ENCODE measurements at places on chromosomes 7 and 10.

DNA sequence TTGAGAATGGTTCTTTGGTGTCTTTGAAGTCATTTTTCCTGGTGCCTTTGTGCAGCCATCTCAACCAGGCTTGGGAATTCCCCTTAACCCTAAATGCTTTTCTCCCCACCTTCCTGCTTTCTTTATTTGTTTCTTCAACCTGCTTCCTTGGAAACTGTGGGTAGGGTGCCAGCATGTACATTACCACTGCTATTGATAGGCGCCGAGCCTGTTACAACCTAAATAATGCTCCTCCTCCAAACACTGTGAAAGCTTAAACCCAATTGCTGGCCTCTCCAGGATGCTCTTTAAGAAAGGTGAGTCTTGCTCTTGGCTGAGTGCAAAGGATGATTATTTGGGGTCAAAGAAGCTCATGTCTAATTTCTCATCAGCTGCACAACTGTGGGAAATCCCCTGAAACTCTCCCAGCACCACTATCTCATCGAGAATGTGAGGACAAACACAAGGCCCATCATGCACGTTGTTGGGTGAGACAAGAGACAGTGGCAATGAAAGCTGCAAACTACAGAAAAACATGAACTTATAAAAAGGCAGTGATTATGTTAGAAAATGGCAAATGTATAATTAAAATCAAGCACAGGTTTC is 285.5 kb upstream of the IGFBP3 start:
- no peak for DNase-seq

GRCh38 chr7:55533050-55533728 is 39.1 kb downstream of the VOPP1 start:
- peak; percentile 52 for DNase-seq

DNA sequence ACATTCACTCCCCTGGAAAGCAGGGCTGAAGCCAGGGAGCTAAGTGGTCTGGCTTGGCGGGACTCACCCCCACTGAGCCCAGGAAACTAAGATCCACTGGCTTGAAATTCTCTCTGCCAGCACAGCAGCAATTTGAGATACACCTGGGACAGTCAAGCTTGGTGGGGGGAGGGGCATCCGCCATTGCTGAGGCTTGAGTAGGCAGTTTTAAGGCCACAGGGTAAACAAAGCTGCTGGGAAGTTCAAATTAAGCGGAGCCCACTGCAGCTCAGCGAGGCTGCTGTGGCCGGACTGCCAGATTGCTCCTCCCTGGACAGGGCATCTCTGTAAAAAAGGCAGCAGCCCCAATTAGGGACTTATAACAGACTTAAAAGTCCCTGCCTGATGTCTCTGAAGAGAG is 108.2 kb upstream of the FAM13C start:
- DNase-seq = no peak

GRCh38 chr7:106915873-106916272 is 50.8 kb downstream of the PIK3CG start:
- peak; percentile 25 for DNase-seq

DNA sequence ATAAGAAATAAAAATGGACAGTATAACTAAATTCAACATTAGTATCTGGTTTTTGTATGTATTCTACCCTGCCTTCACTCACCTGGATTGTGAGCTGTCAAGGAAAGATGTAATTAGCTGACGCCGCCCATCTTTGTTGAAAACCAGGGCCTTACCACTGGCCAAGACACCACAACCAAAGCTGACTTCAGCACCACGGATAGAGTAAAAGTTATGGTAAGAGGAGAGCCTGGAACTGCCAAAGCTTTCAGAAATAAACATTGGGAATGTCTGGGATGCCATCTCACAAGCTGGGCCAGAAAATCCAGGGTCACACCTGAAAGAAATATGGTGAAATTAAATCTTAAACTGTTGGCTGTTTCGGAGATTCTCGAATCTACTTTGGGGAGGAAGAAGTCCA is 190.1 kb upstream of the SLC26A5 start:
- no peak for DNase-seq

GRCh38 chr7:85094046-85094725 is 92.7 kb downstream of the SEMA3D start:
- DNase-seq = no peak

DNA sequence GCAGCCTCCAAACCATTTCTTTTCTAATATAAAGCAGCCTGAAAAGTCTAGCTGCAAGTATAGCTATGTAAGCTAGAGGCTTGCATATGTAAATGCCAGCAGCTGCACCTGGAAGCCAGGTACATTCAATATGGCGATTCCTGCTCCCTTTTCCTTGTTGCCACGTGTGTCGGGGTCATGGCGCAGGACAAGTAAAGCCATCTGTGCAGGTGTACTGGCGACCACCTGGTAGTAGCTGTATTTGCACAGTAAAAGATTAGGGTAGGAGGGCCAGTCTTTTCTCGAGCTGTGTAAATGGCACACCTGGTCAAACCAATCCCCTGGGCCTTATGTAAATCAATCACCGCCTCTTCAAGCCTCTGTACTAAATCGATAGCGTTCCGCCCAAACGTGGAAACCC is 484.5 kb downstream of the MAGI2 start:
- DNase-seq = no peak

GRCh38 chr7:47470567-47471357 is 111.1 kb downstream of the TNS3 start:
- no peak for DNase-seq

DNA sequence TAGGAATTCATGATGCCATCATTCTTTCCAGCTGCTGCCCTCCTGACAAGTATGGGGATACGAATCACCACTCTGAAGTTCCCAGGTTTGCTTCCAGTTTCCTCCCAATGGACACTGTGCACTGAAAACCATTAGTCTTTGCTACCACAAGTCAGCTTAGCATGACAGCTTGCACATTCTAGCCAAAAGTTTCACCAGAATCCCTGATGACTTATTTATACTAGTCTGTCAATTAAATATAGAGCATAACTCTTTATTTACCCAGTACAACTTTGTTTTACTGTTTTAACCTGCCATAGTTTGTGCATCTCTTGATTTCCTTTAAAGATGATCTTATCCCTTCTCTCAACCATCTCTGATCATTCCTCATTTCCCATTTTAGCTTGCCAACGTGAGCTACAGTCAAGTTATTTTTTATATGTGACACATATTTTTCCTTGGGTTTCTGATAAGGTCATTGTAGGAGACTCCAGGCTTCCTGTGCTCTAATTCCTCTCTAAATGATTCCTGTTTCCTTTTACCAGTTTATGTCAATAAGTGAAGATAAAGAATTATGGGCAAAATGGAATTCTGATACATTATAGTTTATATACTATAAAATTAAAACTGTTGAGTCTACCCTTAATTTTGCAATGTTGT is 167.5 kb upstream of the MEOX2 start:
- no peak for DNase-seq

- no peak for DNase-seq
These were observed 36.8 kb downstream of the PPIF start for GRCh38 chr10:79383974-79384606.

DNA sequence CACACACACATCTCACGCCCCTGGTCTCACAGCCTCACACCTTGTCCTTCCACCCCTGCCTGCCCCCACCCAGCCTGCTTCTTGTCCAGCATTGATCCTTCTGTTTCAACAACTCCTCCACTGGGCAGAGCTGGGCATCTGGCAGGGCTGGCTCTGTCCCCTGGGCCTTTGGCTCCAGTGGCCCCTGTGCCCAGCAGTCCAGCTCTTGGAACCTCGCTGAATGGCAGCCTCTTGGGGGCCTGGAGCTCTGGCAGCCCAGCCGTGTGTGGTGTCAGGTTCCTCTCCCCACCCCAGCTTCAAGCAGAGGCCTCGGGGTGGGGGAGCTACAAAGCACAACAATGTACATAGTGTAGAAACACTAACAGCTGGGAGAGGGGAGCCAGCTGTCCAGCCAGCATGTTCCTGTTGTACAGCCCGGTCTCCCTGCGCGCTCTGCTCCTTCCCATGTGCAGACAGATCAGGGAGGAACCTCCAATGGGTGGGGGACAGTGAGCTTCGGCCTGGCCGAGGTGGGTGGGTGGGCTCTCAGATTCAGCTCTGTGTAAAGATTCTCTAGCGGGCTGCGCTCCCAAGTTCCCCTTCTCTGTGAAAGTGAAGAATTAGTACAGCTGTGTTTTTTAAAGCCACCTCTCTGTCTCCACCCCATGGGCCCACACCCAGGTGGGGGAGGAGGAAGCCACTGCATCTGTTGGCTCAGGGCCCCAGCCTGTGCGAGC is 19.4 kb downstream of the ZMIZ2 start:
- DNase-seq = peak; percentile 72

GRCh38 chr7:112184455-112184854 is 21.7 kb downstream of the DOCK4 start:
- no peak for DNase-seq

GRCh38 chr10:119379466-119380071 is 162.9 kb downstream of the RGS10 start:
- DNase-seq = no peak

GRCh38 chr10:112434988-112435619 is 11.6 kb downstream of the ZDHHC6 start:
- no peak for DNase-seq

DNA sequence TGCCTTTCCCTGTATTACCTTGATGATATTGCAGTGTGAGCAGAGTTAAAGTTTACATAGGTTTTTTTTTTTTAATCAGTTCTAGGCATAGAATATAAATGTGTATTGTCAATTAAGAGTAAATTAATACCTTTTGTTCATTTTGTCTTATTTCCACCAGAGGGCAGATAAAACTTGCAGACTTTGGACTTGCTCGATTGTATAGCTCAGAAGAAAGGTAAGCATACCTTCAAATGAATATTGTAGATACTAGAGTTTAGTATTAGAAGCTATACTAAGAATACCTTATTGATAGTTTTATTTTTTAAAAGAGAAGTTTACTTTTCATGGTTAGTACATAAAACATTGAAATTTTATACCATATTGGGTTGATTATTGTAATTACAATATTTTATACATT is 86.8 kb downstream of the MPLKIP start:
- DNase-seq = no peak

DNA sequence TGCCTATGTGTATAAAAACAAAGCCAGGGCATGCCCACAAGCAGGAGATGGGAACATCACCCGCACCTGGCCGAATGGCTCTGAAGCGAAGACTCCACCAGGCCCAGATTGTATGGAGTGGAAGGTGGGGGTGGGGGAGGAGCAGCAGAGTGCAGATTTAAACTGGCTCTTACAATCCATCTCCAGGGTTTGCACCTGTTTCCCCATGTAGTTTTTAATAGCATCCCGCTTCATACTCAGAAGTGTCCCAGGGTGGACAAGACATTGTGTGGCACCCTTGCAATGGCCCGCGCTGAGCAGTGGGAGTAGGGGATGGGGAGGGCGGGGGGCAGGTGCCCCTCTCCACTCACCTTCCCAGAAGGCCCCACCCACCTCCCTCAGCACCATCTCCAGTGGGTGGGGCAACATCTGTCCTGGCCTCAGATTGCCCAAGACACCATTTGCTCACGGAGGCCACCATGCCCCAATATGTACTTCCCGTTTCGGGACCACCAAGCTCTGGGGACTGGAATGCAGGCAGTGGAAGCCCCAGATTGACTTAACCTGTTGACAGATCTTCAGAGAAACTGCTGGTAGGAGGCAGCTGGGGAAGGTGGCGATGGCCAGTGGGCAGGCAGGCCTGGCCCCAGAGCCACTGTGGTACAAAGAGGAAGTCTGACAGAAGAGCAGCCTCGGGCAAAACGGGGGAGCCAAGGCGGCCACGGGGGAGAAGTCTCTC is 23.0 kb downstream of the VSIR start:
- DNase-seq = no peak

DNA sequence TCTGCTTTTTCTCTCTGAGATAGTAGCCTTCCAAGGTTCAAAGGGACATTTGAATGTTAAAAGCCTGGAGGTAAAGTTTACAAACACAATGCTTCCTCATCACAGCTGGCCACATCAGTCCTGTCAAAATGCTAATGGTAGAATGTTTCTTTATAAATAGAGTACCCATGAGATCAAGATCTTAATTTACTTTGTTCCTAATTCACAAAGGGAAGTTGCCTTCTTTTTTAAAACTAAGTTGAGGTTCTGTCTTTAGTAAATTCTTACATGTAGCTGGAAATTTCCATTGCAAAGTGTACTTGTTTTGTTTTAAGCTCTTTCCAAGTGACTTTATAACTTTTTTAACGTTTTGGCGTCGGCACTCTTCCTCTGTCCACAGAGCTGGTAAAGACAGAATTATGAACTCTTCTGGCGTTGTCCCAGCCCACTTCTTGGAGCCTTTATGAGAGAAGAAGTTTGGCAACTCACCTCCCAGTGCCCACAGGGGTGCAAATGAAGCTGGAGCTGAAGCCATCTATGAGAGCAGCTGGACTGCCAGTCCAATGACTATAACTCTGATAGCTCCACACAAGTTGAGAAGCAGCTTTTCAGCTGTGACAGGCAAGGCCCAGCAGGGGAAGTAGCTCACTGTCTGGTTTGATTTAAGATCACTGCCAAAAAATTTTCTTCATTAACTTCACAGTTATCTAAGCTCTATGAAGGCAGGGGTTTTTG is 23.3 kb downstream of the FZD1 start:
- DNase-seq = no peak

- DNase-seq = no peak
These were observed 133.3 kb downstream of the VPS41 start for GRCh38 chr7:38775506-38776175.

GRCh38 chr7:113158756-113159155 is 40.4 kb upstream of the SMIM30 start:
- DNase-seq = no peak

- no peak for DNase-seq
These were observed 362.5 kb upstream of the ZMIZ1 start for GRCh38 chr10:78706256-78706655.

DNA sequence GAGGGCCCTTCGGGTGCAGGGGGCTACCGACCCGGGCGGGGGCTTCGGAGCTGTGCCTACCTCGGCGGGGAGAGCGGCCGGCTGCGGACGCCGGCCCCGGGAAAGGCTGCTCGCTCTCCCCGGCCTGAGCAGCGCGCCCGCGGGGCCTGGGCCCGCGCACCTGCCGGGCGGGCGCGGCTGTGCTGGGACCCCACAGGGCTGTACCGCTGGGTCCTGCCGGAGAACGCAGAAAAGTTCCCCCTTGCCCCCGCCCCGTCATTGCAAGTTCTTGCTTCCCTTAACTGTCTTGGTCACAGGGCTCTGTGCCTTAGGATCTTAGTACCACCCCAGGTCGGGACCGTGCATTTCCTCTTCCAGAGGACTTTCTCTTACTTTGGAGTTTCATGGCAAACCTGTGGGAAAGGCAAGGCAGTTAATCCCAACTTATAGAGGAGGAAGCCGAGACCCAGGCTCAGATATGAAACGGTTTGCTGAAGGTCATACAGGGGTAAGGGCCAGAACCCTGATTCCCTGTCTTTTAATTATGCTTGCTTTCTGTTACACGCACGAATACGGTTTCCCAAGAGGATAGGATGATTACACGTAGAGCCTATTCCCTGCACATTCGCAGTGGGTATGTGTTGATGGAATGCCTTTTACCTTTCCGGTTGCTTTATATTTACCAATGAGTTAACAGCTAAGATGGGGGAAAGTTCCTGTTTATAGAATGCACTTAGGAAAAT is 652 bp downstream of the PCGF5 start:
- no peak for DNase-seq

- no peak for DNase-seq
These were observed 26.7 kb upstream of the CUX1 start for GRCh38 chr7:101790566-101791293.

GRCh38 chr10:112203328-112204076 is 19.9 kb upstream of the GPAM start:
- peak; percentile 13 for DNase-seq

GRCh38 chr10:98331885-98332284 is 63.9 kb upstream of the LOXL4 start:
- no peak for DNase-seq

- DNase-seq = no peak
These were observed 67.3 kb downstream of the PHYHIPL start for GRCh38 chr10:59243611-59244195.

Data from GM12891 (cell line).